Fibroblast of pulmonary artery (primary cell): ENCODE measurements at places on chromosomes 12 and 14.

DNA sequence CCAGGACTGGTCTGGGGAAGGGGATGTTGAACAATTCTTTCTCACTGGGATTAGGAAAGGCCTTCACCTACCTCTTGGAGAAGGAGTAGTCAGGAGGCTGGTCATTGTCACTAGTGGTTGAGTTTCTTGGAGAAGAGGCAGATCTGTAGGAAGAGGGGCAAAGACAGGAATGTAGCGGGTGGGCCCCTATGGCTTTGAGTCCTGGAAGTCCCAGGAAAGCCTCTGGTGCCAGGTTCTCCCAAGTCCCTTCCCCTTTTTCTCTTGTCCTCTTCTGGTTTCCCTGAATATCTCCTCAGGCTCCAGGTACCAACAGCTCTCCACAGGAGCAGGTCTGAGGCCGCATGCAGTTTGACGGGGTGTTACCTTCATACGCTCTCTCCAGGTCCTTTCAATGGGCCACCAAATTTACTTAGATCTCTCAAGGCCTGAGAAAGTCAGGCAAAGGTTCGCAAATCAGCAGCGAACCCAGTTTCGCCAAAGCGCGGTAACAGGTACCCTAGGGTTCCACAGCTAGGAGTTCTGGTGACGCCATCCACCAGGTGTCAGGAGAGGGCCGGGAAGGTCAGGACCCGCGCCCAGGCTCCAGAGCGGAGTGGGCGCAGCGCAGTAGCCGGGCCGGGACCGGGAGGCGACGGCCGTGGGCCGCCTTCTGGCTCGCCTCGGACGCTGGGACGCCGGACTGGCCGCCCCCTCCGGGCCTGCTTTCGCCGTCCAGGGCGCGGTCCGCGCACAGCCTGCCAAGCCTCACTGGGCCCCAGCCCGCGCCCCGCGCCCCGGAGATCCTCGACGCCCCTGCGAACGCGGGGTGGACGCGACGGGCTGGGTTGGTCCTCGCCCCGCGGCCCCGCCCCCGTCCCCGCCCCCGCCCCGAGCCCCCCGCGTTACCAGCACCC lies 795 bp downstream of the SMAGP start:
- DNase-seq, result peak; percentile 39

- no peak for DNase-seq
These were observed 320.7 kb upstream of the ATP2B1 start for GRCh38 chr12:90029317-90029716.

- DNase-seq, result no peak
These were observed 236.9 kb upstream of the SFSWAP start for GRCh38 chr12:131473741-131474709.

DNA sequence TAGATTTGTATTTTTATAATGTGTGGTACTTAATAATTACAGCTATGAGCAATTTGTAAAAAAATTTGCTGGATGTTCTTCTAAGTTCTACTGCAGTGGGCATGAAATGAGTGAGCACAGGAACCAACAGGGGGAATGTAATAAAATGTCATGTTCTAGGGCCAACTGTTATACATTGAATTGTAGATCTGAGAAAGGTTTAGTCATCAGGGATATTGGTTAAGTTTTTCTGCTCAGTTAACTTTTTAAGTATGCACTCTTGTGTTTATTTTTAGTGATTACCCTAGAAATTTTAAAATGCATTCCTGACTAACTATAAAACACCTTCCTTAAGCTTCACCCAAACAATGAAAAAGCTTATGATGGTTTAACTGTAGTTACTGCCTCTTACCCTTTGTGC lies 101.8 kb downstream of the CAND1 start:
- no peak for DNase-seq

DNA sequence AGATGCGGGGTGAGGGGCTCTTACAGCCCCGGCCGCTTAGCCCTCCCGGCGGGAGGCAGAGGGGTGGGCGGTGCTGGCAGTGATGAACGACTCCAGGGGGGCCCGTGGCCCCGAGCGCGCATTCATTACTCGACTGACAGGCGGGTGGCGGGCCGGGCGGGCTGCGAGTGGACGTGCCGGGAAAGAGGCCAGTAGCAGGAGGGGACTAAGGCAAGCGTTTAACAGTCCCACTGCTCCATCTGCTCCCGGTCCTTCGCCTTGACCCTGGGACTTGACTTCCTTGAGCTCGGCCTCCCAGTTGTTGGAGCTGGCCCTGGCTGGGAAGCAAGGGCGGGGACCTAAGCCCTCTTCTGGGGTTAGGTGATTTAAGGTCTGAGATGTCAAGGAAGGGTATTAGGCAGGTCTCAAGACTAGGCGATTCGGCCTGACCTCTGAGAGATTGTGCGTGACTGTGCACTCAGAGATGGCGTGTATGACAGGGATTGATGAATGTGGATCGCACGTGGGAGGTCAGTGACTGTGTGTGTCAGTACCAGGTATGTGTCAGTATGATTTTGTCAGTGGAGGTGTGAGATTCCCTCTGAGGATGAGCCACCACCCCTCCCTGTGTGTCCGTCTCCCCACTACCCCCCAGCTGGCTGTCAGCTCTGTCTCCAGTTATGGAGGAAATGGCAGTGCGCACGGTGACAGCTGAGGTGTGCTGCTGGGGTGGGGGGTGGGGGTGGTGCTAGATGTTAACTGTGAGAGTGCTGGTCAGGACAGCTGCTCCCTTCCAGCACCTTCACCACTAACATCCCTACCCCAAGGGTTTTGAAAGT lies 3.6 kb upstream of the DNAJC22 start:
- DNase-seq, result no peak

GRCh38 chr14:89912667-89913211 lies 41.8 kb downstream of the EFCAB11 start:
- peak; percentile 99 for DNase-seq

DNA sequence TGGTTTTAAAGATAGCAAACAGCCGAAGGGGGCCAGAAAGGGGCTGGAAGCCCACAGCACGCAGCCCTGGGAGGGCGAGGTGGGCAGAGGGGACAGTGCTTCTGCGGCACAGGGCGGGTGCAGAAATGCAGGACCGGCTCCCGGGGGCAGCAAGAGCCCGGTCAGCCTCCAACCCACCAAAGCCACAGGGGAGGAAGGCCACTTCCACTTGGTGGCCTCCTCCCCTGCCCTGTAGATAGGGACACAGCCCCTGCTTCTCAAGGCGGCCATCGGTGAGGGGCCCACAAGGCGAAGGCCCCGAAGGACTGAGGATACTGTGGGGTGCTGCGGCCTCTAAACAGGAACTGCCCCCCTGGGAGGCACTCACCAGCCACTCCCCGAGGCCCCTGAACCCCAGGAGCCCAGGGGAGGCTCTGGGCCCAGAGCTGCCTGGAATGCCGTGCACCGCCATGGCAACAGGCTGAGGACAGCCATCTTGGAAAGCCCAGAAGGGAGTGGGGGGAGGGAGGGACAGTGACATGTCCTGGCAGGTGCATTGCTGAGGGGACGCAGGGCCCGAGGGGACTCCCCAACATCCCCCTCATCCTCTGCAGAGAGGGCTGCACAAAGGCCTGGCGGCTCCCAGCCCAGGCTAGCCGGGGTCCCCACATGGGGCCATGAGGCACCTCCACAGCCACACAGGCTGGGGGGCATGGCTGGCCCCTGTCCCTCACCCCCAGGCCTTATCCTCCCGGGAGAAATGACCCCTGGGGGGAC lies 114.7 kb downstream of the NCOR2 start:
- DNase-seq, result no peak

GRCh38 chr12:71461787-71462328 lies 22.3 kb downstream of the LGR5 start:
- DNase-seq, result no peak
